ENCODE measurements at places on chromosomes 5 and 9. TPM values are rescaled to one million over a fixed set of nuclear protein-coding genes. Genes with fewer than 3 reads are reported as not detected.

DNA sequence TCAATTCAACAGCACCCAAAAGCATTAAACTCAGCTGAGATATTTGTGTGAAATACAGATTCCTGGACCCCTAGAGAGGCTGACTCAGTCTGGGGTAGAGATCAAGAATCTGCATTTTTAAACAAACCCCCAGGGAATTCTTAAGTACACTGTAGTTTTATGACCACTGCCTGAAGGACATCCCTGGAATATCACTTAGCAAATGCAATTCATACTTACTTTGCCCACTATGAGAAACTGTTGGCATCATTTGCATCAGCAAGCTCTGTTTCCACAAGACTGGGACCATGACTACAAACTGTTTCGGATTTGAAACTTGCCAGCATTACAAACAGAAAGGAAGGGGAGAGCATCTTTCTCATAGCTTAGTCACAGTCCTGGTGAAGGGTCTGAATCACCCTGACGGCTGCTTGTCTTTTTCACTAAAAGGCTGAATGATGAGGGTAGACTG, 63.7 kb downstream of the MLLT3 start:
- peak overlapping the region; percentile 57 for H3K27ac ChIP-seq
- no peak for DNase-seq
- H3K36me3 ChIP-seq, result no peaks in the 10 kb centered on the region
- no peak overlapping the region for H3K4me3 ChIP-seq

GRCh38 chr5:172082180-172082579, 75.7 kb upstream of the FBXW11 start:
- H3K27me3 ChIP-seq, result no peaks in the 10 kb centered on the region
- H3K27ac ChIP-seq, result no peak overlapping the region
- H3K4me1 ChIP-seq, result no peaks in the 10 kb centered on the region

DNA sequence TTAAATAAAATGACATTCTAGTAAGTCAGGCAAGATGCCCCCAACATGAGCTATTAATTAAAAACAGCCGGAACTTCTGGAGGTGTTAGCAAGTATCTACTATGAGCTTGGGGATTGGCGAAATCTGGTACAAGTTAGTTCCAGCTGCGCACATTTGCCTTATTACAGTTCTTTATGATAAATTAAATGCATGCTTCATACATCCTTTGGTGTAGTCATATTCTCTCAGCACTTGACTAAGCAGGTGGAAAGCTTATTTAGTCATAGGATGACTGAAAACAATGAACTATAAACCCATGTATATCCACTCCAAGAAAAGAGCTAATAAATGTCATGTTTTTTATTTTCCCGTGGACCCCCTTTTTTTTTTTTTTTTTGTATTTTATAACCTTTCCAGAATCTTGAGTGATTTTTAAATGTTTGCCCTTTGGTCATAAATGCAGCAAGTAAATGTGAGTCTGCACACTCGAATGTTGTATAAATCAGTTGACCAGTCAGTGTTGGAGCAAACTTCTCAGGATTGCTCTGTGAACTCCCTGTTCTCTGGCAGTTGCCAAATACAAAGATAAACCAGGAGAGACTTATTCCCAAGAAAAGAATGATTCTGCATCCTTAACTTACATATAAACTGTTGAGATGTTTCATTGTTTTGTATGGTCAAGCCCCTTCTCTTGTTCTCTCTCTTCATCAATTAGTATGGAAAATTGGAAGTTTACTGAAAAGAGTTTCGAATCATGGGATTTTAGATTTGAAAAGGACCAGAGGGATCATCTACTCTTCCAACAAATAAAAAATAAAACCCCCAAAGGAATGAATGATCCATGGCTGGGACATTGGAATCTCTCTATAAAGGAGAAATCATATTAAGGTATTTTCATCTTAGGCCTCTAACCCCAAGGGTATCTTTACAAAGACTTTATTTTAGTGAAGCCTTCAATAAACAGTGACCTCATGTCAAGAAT, 38.3 kb downstream of the PIK3R1 start:
- no peaks in the 10 kb centered on the region for H3K27me3 ChIP-seq
- H3K36me3 ChIP-seq, result no peaks in the 10 kb centered on the region
- H3K4me3 ChIP-seq, result peak overlapping the region; percentile 33
- DNase-seq, result no peak

GRCh38 chr5:138789771-138790242, 36.6 kb downstream of the CTNNA1 start:
- H3K27ac ChIP-seq, result no peak overlapping the region
- H3K4me1 ChIP-seq, result no peaks in the 10 kb centered on the region
- H3K4me3 ChIP-seq, result no peak overlapping the region
- H3K27me3 ChIP-seq, result no peaks in the 10 kb centered on the region

GRCh38 chr5:98557916-98558315, 215.5 kb upstream of the RGMB start:
- no peak overlapping the region for H3K27ac ChIP-seq
- no peak for DNase-seq
- no peaks in the 10 kb centered on the region for H3K27me3 ChIP-seq
- H3K4me3 ChIP-seq, result no peak overlapping the region
- no peaks in the 10 kb centered on the region for H3K36me3 ChIP-seq

DNA sequence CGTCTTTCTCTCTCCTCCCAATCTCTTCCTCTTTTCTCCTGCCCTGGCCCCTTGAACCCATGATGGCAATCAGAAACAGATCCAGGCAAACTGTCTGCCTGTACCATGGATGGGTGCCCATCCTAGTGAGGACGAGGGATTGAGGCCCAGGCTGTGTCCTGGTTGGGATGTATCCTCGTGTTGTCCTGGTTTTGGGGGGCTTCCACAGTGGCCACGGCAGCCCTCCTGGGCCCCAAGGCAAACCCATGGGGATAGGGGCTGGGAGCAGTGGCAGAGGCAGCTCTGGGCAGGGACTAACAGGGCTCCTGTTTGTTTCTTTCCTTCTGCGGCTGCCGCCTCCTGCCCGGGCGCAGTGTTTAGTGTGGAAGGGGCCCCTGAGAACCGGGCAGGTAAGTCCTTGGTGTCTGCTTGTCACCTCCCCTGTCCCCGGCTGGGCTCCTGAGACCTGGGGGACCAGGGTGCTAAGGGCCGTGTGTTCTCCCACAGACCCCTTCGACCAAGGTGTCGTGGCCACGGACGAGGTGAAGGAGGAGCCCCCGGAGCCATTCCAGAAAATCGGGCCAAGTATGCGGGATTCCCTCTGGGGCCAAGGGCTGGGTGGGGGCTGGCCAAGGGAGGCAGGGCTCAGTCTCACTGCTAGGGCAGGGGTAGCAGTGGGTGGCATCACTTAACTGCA, 70.0 kb downstream of the AMBP start:
- H3K27ac ChIP-seq, result no peak overlapping the region
- no peaks in the 10 kb centered on the region for H3K27me3 ChIP-seq
- peak; percentile 46 for DNase-seq
- H3K4me1 ChIP-seq, result no peaks in the 10 kb centered on the region
- H3K36me3 ChIP-seq, result no peaks in the 10 kb centered on the region
- H3K4me3 ChIP-seq, result no peak overlapping the region

DNA sequence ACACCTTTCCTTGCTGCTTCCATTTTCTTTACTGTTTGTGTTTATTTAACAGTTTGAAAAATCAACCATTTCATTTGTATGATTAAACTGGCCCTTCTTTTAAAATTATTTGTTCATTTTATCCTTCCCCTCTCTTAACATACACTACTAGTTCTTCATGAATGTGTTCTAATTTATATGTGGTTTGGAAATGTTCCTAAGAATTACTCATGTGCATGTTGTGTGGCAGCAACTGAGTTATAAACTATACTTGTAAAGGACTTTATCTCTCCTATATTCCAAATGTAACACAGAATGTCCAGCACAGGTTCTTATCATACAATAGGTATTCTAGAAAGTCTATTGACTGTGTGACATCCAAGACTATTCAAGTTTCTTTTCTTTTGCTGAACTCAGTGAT, 358.2 kb upstream of the MEF2C start:
- H3K27me3 ChIP-seq, result no peaks in the 10 kb centered on the region
- H3K4me3 ChIP-seq, result no peak overlapping the region
- no peak for DNase-seq
- H3K4me1 ChIP-seq, result no peaks in the 10 kb centered on the region

- no peak for DNase-seq
- no peak overlapping the region for H3K4me3 ChIP-seq
- H3K36me3 ChIP-seq, result no peaks in the 10 kb centered on the region
- H3K27me3 ChIP-seq, result no peaks in the 10 kb centered on the region
- no peak overlapping the region for H3K27ac ChIP-seq
- no peaks in the 10 kb centered on the region for H3K4me1 ChIP-seq
These were observed 394.5 kb downstream of the SPATA31D1 start for GRCh38 chr9:82382887-82383616.

DNA sequence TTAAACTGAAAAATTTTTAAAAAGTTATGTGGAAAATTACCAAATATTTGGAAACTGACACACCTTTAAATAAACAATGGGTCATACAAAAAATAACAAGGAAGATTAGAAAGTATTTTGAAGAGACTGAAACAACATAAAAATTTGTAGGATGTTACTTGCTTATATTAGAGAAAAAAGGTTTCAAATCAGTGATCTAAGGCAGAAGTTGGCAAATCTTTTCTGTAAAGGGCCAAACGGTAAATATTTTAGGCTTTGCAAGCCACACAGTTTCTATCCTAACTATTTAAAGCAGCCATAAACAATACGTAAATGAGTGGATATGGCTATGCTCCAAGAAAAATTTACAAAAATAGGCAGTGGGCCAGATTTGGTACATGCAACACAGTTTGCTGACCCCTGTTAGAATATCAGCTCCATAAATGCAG, 81.3 kb downstream of the OXCT1 start:
- H3K27ac ChIP-seq, result no peak overlapping the region
- no peaks in the 10 kb centered on the region for H3K27me3 ChIP-seq
- H3K4me3 ChIP-seq, result no peak overlapping the region

DNA sequence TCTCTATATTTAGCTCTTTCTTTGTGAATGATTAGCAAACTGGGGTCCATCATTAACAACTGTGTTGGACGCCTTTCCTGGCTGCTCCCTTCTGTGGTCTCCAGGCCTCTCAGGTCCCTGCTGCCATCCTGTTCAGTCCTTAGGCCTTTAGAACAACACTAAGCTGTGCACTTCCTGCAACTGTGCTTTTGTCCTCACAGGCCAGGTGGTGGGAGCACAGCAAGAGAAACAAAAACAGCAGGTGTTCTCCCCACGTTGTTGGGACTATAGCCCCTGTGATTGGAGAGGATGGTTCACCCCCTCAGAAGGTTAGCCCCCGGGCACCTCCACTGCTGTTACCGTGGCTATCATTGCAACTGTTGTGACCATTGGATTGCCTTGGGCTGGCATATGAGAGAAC, 41.7 kb upstream of the CLINT1 start:
- no peaks in the 10 kb centered on the region for H3K27me3 ChIP-seq
- no peak for DNase-seq
- no peak overlapping the region for H3K4me3 ChIP-seq
- peaks cover 29% of the 10 kb centered on the region for H3K4me1 ChIP-seq
- no peak overlapping the region for H3K27ac ChIP-seq
- no peaks in the 10 kb centered on the region for H3K36me3 ChIP-seq

DNA sequence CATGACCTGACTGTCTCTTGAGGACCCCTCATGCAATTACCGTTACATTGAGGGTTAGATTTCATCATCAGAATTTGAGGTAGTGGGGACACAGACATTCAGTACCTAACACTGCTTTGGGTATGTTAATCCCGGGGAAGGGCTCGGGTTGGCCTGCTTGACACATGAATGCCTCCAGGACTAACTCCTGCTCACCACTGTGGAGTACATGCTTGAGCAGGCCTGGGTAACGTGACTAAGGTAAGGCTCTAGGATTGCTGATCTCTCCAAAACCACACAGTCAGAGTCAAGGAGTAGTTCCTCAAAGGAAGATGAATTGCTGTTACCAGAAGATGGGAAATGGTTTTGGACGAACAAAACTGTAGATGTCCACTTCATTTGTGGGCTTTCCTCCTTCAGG, 376.3 kb upstream of the ZNF462 start:
- no peaks in the 10 kb centered on the region for H3K4me1 ChIP-seq
- no peak overlapping the region for H3K4me3 ChIP-seq
- no peak for DNase-seq
- no peaks in the 10 kb centered on the region for H3K36me3 ChIP-seq
- no peaks in the 10 kb centered on the region for H3K27me3 ChIP-seq

DNA sequence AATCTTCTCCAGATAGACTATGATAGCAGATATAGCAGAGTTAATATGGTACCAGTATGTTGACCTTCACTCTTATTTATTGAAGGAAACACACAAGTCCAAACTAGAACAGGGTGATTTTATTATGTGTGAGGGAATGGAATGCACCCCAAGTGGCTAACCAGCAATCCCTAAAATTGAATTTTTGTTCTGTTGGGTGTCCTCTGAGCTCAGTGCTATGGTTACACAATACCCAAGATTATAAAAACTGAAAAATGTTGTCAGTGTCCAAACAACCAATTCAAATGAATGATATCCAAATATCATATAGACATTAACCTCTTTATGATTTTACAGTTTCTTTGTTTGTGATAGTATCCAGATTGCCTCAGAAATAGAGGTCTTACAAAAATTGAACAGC, 60.9 kb downstream of the NNT start:
- peaks cover 11% of the 10 kb centered on the region for H3K36me3 ChIP-seq
- DNase-seq, result no peak
- no peak overlapping the region for H3K4me3 ChIP-seq
- H3K4me1 ChIP-seq, result peaks cover 14% of the 10 kb centered on the region
- no peak overlapping the region for H3K27ac ChIP-seq

DNA sequence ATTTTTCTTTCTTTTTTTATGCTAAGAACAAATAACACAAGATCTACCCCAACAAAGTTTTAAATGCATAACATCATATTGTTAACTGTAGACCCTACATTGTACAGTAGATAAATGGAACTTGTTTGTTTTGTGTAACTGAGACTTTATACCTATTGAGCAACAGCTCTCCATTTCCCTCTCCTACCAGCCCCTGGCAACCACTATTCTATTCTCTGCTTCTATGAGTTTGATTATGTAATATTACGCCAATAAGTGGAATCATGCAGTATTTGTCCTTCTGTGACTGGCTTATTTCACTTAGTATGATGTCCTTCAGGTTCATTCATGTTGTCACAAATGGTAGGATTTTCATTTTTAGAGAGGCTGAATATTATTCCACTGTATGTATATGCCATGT, 308.2 kb upstream of the PRR16 start:
- no peaks in the 10 kb centered on the region for H3K36me3 ChIP-seq
- H3K4me1 ChIP-seq, result no peaks in the 10 kb centered on the region
- no peak overlapping the region for H3K27ac ChIP-seq
- no peaks in the 10 kb centered on the region for H3K27me3 ChIP-seq

GRCh38 chr9:112780450-112781036, 30.0 kb downstream of the SNX30 start:
- peaks cover 26% of the 10 kb centered on the region for H3K4me1 ChIP-seq
- no peak for DNase-seq
- H3K4me3 ChIP-seq, result no peak overlapping the region

DNA sequence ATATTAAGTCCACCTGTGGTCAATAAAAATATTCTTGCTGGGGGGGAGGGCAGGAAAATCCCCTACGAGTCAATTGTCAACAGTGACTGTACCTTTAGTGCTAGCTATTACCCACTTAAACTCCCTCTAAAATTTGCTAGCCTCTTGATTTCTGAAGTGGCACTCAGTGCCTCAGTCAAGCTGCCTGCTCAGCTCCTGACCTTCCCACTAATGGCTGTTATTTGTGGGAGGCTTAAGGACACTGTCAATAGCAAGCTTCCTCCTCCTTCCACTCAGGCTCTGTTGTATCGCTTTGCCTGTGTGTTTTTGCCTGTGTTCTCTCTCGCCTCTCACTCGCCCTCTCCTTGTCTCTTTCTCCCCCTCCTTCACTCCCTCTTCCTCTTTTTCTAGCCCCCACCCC, 140.8 kb downstream of the BNC2 start:
- DNase-seq, result no peak
- H3K27me3 ChIP-seq, result no peaks in the 10 kb centered on the region
- no peak overlapping the region for H3K4me3 ChIP-seq

The AGGF1 gene
- total RNA-seq, result 17.7 TPM

The WNK2 gene
- total RNA-seq, result 95.8 TPM

The UBQLN1 gene
- total RNA-seq, result 113 TPM

The ANKDD1B gene
- total RNA-seq, result 0.36 TPM

The PSD2 gene
- not detected for total RNA-seq

The DAB2IP gene
- 50.7 TPM for total RNA-seq

The FCN2 gene
- total RNA-seq, result not detected

Measured in sigmoid colon (tissue), 7 donors.